ENCODE measurements at places on chromosomes 4 and X.

DNA sequence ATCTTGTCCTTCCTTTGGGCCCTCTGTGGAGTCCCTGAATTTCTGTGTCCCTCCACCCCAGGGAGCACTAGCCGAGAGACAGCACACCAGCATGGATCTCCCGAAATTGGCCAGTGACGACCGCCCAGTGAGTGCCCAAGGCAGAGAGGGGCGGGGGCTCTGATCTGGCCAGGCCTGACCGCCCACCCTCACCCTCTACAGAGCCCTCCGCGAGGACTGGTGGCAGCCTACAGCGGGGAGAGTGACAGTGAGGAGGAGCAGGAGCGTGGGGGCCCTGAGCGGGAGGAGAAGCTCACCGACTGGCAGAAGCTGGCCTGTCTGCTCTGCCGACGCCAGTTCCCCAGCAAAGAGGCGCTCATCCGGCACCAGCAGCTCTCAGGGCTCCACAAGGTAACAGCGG is 8.4 kb upstream of the UBA1 start:
- DNase-seq, result no peak

DNA sequence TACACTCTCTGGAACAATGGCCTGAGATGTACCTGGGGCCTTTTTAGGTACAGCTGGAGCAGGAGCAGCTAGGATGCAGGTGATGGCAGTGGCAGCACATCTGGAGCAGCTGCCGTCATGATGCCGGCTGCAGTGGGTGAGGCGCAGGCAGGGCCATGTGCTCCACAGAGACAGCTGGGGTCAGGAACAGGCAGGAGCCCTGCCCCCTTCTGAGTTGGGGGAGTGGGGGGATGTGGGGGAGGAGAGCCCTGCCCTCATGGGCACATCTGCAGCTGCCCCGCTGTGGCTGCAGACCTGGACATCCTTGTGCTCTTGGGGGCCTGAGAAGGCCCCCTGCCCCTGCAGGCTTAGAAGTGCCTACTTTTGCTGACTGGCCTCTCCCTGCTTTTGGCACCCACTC is 352.8 kb upstream of the PABPC5 start:
- DNase-seq, result no peak

DNA sequence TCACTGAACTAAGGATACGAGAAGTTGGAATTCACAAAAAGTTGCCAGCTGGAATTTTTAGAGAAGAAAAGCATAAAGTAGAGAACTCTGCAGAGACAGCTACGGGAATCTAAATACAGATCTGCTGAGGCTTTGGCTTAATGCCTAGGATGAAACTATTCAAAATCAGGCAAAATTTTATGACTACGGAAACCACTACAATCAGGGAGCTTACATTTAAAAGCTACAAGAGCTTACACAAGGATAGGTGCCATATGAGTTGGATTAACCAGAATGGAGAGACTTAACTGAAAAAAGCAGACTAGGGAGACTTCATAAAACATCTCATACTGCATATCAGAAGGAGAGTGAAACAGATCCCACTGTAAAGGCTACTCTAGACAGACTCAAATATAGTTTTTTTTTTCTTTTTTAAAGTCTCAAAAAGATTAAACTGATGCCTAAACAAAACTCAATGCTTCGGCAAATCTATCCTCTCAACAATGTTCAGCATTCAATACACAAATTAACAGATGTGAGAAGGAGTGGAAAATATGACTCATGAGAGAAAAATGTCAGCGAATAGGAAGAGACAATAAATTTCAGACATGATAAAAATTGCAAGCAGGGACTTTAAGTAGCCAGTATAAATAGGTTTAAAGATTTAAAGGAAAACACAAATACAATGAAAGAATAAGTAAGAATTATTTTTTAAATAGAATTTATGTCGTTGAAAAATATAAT is 586.1 kb downstream of the FSTL5 start:
- peak; percentile 95 for DNase-seq

DNA sequence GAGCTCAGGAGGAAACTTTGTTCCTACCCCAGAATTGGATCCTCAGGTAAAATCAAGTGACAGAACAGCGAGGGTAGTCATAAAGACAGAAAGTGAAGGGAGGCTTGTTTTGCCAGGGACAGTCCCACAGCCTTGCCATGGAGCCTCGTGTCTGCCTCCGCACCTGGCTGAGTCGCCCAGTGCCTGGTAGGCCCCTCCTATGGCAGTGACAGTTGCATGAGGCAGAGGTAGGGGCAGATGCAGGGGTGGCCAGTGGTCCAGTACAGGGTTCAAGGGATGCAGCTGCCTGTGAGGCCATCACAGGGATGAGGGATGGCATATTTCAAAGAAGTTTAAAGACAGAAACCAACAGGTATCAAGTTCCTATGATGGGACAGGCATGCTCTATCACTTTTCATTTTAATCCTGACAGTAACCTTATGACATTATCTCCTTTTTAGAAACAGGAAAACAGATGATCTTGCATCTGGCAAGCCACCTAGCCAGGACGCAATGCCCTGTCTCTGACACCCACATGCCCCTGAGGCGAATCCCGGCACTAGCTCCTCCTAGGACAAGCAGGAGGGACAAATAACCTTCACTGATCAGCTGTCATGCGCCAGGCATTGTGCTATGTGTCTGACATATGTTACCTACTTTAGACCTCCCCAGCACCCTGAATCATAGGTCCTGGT is 127.4 kb upstream of the ENPP6 start:
- DNase-seq, result no peak

- DNase-seq, result peak; percentile 2
Measured at GRCh38 chrX:26032111-26032912, 105.8 kb upstream of the MAGEB18 start.

GRCh38 chrX:133658293-133658911 is 243.1 kb upstream of the GPC4 start:
- DNase-seq, result no peak

DNA sequence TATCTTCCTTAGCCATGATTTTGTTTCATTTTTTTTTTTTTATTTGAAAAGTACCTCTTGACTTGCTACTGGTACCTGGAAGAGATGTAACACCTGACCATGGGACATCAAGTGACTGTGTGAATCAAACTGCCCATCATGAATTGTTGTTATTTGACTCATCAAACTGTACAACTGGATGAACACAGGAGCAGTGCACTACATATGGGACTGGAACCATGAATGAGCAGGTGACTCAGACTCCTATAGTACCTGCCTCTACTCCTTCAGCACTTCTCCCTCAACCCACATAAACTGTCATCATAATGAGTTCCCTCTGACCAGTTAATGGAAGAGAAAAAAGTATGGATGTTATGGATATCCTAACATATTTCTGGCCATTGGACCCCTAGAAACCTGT is 15.9 kb upstream of the UBE2D3 start:
- DNase-seq, result no peak

GRCh38 chr4:87498446-87498900 is 30.7 kb downstream of the SPARCL1 start:
- DNase-seq, result no peak

DNA sequence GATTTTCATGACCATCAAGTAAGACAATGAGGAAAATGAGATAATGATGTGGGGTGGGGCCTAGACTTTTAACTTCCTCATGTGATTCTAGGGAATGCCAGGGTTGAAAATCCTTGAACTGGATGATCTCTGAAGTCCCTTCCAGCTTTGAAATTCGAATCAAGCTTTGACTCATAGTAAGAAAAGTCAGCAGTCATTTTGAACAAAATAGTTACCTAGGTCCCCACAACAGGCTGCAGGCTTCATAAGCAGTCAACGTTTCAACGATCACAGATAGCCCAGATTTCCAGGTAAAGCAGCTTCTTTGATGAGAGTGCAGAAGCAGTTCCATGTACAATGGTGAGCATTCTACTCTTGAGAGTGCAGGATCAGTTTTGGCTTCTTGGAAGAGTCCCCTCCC is 93.7 kb downstream of the GRIA3 start:
- no peak for DNase-seq

DNA sequence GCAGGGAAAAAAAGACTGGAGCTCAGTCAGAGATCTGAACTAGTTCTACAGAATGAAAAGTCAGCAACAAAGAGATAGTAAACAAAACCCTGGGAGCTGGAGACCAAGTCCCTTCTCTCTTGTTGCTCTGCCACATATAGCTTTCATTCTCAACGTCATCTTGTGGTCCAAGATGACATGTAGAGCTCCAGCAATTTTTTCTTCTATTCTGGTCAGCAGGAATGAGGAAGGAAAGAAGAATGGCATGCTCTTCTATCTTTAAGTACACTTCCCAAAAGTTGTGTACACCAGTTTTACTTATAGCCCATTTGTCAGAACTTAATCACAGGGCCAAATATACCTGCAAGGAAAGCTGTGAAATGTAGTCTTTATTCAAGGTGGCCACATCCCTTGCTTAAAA is 45.6 kb downstream of the RAP2C start:
- no peak for DNase-seq

- DNase-seq, result no peak
Measured at GRCh38 chr4:155512817-155513216, 136.1 kb upstream of the MAP9 start.

DNA sequence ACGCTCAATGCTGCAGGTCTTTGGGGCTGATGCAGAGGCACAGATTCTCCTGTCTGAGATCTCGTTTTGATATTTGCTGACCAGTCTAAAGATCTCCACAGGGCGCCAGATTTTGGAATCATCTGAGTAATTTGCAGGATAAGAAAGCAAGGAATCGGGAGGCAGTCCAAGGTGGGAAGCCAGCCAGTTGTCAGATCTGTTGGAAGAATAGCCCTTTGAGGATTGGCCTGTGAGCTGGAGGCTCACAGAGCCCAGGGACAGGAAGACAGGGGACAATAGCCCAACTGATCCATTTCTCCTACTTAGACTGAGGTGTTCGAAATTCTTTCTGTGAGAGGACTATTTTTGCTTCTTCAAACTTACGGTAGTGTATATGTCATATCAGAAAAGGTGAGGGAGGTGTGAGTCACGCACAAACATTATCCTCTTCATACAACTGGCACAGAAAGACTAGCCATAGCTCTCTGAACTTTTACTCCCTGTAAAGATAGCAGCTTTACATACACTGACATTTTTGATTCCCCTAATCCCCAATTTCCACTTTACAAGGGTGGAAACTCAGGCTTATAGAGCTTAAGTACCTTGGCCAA is 8.8 kb downstream of the DIPK2B start:
- no peak for DNase-seq

GRCh38 chr4:6987588-6987961 is 55.6 kb upstream of the TADA2B start:
- no peak for DNase-seq

- peak; percentile 26 for DNase-seq
Measured at GRCh38 chr4:173264684-173265185, 69.4 kb downstream of the HMGB2 start.

DNA sequence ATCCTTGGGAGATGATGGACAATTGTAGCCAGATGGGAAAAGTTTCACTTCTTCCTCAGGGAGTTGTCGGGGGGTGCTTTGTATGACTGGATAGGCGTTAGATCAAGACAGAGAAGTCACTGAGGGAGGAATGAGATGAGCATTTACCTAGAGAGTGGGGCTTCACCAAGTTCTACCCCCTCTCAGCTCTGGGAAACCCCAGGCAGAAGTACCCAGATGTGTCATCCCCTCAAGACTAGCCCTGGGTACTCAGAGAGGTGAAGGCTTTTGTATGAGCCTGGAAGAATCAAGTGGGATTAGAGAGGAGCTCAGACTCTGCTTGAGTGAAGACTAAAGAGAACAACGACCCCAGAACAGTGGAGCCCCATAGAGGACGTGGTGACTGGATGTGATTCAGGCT is 1.9 kb downstream of the MAGEB1 start:
- no peak for DNase-seq

GRCh38 chr4:47526281-47526680 is 41.2 kb downstream of the ATP10D start:
- DNase-seq, result no peak

GRCh38 chr4:145808021-145808650 is 128.2 kb downstream of the C4orf51 start:
- DNase-seq, result peak; percentile 67

- no peak for DNase-seq
Measured at GRCh38 chr4:75696071-75696470, 22.9 kb upstream of the G3BP2 start.

DNA sequence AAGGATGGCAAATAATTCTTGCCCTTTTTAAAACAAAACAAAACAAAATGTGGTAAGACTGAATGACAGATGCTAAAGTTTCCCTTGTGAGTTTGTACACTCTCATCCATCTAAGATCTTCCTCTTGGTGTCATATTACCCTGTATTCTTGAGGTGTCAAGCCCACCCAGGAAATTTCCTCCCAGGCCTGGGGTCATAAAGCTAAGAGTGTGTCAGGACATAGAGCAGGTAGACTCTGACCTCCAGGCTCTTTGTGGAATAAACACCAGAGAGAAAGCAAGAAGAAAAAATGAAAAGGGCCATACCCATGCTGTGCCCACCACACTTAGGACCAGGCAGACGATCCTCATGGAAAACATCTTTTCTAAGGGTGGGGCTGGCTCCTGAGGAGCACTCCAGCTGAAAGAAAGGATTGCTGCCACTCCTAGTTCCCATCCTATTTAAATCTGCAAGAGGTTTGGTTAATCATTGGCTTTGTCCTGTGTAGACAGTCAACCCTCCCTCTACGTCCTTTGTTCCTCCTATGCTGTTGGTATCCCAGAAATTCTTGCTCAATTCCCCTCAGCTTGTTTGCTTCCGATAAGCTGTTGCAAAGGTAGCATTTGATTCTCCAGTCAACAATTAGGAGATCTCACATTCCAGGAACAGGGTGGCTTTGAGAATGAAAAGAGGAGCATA is at the start of gene FGA:
Gene FGA, minus strand, starts transcription at position 414 of the 678 bp plus-strand sequence. Its CDS starts 55 bp downstream, at position 359.
- DNase-seq, result no peak

- no peak for DNase-seq
Measured at GRCh38 chr4:14920759-14921320, 81.4 kb upstream of the CPEB2 start.

- no peak for DNase-seq
Measured at GRCh38 chrX:65696613-65697012, 29.2 kb downstream of the MSN start.

Data from SK-N-MC (cell line).